Fibroblast of pulmonary artery (primary cell): ENCODE measurements at places on chromosomes 2 and 18.

DNA sequence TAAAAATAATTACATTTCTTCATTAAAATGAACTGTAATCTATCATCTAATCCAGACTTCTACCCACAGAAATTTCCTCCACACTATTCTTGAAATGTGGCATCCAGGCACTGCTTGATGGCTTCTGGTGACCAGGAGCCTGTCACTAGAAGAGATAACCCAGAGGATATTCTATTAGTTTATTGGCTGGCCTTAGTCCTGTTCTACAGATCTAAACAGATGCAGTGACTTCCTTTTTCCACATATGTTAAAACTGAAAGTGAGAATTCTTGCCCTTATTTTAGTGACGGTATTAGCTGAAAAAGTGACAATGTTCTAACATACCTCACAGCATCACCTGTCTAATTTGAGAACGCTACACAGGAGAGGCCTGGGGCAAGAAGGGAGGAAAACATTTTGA lies 775.4 kb downstream of the TSN start:
- no peak for DNase-seq

DNA sequence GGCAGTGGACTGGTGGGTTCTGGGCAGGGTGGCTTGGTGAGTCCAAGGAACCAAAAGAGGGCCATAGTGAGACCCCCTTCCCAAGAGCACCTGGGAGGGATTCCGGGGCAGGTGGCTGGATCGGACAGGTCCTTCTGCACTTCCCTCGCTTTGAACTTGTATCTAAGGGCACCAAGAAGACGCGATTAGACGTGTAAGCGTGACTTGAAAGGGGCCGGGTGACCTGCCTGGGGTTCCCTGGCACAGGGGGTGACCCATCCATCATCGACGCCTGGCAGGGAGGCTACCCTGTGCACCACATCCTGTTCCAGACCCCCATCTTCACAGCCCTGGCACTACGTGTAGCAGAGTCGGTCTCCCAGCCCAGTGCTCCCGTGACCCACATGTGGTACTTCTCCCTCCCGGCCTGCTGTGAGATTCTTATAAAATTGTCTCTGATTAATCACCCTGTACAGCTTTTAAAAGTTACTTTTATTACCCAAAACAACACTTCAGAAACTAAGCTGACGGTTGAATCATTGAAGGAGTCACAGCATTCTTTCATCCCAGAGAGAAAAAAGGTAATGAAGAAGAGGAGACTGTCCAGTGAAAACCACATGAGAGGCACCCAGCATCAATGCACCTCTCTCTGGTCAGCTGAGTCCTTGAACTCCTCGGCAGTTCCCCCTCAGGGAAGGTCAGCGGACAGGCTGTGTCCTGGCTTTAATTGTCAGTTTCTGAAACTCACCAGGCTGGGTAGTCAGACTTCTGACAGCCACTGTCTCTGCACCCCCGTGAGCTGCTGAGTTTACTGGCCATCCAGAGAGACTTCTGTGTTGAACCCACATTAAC lies 13.0 kb downstream of the SH3BP4 start:
- DNase-seq, result no peak

GRCh38 chr2:165312999-165313398 lies 73.8 kb downstream of the SCN2A start:
- DNase-seq, result no peak

- DNase-seq, result no peak
Measured at GRCh38 chr2:139353874-139354273, 573.7 kb upstream of the NXPH2 start.

DNA sequence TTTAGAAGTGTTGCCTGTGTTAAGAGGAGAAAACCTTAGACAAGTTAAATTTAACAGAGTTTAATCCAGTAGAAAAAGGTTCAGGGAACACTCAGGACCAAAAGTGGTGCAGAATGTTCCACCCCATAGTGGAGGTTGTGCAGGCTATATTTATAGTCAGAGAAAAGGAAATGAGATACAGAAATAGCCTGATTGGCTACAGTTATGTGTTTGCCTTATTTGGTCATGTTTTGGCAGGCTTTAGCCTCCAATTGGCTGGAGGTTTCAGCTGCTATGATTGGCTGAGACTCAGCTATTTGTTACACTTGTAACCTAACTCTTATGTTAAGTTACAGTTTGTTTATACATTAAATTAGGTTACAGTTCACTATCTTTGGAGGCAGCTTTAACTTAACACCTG lies 4.2 kb downstream of the STAMBP start:
- peak; percentile 18 for DNase-seq
